C1 segment of cervical spinal cord (tissue), 14 donors: ENCODE measurements at places on chromosomes 13 and 19.

DNA sequence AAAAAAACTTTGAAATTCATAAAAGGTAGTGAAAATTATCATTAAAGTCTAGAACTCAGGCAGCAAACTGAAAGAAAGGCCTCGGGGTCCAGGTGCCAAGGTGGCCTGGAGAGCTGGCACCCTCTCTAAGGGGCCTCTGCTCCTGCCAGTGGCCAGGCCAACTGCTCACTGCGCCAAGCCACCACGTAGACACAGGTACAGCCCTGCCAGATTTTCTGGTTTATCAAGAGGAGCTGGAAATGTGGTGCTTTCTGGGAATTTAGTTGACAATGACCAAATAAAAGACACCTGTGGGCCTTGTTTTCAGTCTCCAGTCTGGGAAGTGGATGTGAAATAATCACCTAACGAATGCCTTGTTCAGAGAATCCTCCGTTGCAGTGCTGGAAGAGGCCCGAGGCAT, 22.8 kb downstream of the ZNF574 start:
- no peak for DNase-seq

DNA sequence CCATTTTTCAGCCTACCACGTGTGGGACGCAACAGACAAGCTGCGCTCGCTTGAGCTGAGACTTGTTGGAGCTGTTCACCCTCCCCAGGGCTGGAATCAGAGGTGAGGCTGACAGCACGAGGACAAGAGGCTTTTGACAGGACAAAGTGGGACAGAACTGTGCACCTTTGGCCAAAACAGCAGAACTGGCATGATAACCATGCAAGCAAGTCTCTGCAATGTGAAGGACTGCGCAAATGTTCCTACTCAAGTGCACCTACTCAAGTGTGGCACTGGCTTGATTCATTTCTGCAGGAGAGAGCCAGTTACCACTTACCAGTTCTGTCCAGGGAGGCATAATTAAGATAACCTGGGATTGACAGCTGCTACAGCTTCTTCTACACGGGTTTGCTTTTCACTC, 62.2 kb upstream of the TM9SF2 start:
- DNase-seq: no peak

GRCh38 chr13:77728265-77729125, 31.0 kb downstream of the SLAIN1 start:
- DNase-seq: peak; percentile 88

DNA sequence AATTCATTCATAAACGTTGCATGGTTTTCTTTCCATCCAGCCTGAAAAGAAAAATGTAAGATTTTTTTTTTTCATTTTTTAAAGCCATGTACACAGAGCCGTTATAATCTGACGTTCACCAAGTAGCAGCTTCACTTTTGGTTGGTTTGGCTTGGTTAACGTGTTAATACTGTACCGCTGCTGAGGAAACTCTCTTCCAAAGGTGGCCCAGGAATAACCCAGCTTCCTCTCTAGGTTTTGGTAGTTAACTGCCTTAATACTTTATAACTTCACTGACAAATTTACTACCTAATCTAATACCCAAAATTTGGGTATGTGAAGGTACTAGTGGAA, 1.7 kb downstream of the INTS6 start:
- DNase-seq: no peak

DNA sequence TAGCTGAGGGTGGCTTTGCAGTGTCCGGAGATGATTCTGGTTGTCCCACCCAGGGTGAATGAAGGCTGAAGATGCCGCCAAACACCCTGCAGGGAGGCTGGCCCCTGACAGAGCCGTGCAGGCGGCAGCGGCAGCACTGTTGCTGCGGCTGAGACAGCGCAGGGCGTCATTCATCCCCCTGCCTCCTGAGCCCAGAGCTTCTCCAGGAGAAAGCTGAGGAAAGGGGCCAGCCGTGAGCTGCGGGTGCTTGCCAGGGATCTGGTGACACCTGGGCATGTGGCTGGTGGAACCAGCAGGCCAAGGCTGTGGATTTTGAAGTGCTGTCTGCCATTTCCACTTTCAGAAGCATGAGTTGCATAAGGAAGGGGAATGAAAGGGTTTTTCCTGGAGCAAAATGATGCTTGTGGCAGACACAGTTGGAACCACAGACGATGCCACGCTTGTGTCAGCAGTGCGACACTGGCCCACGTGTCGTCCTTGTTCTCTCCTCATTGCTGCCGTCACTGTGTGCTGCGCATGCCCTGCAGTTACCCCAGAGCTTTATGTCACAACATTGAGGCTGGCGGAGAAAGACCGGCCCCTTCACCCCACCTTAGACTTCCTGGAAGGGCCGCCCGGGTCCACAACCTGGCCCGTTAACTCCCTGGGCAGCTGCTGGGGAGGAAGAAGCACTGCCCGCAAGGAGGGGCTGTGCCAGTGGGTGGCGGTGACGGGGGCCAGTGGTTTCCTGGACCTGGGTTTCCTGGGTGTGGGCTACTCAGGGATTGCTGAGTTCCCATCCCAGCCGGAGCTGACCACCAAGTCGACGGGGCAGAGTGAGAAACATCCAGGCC, 22.7 kb downstream of the TFDP1 start:
- no peak for DNase-seq

GRCh38 chr13:33761740-33762139, 56.2 kb upstream of the RFC3 start:
- DNase-seq: peak; percentile 1

DNA sequence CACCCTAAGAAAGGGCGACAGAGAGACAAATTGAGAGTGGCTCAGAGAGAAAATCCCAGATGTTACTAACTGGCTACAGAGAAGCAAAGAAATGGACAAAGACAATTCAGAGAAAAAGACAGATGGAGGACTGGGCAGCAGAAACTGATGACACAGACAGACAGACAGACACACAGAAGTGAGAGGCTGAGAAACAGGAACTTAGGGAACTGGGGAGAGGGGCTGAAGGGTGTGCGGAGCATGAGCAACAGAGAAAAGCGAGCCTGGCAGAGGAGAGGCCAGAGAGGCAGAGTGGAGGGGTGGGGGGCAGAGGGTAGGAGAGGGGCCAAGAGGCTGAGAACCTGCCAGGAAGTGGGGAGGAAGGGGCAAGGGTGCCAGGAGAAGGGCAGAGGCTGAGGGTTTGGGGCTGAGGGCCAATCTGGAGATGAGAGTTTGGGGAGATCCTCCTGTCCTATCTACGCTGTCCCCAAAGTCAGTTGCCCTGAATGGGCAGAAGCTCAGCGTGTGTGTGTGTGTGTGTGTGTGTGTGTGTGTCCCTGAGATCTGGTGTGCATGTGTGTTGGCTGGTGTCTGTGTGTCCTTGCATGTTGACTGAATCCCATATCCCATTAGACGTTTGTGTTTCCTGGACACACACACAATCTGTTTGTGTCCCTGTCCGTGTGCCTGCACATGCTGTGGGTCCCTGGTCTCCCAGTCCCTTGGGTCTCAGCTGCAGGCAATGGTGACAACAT, 5.6 kb upstream of the ERFL start:
- no peak for DNase-seq
